ENCODE measurements at places on chromosomes 16 and 17.

DNA sequence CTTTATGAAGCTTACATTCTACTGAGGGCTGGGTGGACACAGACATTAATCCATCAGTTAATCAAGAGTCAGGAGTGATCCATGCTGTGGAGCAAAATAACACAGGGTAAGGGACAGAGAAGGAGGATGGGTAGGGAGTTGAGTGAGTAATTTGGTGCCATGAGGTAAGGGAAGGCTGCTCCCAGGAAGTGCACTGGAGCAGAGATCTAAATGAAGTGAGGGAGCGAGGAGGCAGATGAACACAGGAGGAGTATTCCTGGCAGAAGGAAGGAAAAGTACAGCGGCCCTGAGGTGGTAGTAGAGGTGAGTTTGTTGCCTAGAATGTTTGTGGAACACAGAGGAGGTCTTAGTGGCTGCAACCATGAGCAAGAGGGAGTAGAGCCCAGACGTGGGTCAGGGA, 34.8 kb downstream of the ASIC2 start:
- DNase-seq, result no peak

DNA sequence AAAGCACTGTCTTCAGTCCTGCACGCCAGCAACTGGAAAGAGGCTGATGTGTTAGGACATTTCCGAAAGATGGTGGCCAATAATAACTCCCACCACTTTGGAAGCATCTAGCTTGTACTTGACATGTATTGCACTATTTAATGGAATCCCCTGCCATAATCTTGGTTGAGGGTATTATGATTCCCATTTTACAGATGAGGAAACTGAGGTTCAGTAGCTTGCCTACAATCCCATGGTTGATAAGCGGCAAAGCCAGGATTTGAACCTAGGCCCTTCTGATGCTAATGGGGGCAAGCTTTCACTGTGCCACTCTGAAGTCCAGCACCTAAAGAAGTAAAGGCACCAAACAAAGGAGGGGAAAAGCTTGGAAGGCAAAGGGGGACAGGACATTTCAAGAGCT, 8.0 kb downstream of the CACNG5 start:
- no peak for DNase-seq

GRCh38 chr17:49557312-49558024, 18.2 kb upstream of the NXPH3 start:
- no peak for DNase-seq

- no peak for DNase-seq
These were observed 220.6 kb upstream of the ZFHX3 start for GRCh38 chr16:73268366-73268993.

DNA sequence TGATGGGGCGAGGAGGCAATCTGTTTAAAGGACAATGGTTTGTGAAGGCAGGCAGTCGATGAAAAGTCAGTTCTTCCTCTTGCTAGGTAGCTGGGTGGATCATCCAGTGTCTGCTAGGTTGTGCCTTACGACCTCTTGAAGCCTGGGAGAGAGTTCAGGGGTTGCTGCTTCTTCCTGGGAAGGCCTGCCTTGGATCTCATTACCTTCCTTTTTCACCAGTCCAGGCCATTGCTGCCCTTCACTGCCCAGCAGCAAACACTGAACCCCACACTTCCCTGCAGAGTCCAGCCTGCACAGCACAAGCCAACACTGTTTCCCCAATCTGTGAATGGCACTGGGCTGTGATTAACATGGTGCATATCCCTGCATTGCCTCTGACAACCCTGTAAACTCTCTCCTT, 24.7 kb downstream of the HS3ST2 start:
- DNase-seq, result no peak

DNA sequence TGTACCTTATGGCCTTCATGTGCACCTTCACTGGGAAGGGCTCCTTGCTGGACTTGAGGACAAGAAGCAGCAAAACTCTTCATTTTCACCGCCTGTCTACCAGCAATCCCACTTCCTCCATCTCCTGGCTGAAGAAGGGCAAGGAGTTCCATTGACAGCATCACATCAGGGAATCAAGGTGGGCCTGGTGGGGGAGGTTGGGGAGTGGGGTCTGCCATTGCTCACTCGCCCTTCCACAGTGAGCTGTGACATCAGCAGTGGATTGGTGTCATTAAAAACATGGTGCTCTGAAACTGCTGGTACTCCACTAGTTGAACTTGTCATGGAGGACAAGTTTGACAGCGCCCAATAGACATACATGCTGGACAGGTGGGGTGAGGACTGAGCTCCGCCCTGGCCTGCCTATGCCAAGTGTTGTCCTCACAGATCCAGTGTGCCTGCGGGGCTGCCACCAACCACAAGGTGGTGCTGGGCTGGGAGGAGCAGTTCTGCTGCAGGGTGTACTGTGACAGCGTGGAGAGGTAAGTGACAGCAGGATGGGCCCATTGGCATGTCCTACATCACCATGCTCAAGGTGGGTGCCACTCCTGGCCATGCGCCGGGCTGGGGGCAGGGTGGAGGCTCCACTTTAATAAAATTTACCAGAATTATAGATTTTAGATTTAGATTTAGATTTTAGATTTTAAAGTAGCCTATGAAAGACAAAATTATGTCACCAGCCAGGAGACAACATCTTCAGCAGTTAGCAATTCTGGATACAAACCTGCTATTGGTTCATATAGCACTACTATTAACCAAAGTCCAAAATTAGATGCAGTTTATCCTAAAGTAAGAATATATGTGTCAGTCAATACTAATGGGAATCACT, 1729.1 kb downstream of the TP53TG3F start:
- DNase-seq, result no peak

DNA sequence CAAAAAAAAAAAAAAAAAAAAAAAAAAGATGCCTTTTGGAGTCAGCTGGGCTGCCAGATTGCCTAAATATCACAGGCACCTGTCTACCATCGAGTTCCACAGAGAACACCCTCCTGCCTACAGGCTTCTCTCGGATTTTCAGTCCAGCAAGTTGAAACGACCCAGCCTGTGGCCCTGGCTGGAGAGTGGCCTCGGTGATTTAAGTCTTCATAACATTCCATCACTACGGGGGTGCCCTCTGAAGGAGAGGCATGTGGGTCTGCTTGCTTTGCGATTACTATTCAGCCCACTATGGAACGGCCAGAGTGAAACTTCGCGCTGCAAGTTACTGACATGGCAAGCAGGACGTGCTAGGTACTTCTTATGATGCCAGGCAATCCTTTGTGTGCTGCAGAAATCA, 42.8 kb downstream of the MARCHF10 start:
- no peak for DNase-seq

- DNase-seq, result no peak
These were observed 293.1 kb upstream of the N4BP1 start for GRCh38 chr16:48903039-48903438.

- DNase-seq, result no peak
These were observed 43.1 kb downstream of the TBX4 start for GRCh38 chr17:61495161-61495857.

DNA sequence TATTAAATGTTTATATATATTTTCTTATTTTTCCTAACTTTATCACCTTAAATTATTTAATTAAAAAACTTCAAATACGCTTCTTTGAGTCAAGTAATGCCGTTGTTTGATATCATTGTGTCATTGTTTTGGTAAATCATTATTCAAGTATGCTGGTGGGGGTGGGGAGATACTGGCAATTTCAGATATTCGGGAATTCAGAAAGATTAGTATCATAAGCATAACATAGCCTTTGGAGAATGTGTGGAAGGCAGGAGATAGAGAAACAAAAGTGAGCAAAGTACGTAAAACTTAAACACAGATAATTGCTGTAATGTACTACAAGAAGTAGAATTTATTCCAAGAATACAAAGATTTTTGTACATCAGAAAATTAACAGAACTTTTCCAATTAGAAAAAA, 49.8 kb downstream of the TANC2 start:
- DNase-seq, result no peak

DNA sequence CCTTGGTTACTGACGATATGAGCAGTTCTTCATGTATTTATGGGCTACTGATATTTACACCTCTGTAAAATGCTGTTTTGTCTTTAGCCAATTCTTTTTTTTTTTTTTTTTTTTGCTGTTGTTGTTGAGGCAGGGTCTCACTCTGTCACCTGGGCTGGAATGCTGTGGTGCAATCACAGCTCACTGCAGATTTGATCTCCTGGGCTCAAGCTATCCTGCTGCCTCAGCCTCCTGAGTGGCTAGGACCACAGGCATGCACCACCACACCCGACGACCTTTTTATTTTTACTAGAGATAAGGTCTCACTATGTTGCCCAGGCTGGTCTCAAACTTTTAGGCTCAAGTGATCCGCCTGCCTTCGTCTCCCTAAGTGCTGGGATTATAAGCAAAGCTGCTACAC, 225.0 kb upstream of the AXIN2 start:
- DNase-seq, result no peak

DNA sequence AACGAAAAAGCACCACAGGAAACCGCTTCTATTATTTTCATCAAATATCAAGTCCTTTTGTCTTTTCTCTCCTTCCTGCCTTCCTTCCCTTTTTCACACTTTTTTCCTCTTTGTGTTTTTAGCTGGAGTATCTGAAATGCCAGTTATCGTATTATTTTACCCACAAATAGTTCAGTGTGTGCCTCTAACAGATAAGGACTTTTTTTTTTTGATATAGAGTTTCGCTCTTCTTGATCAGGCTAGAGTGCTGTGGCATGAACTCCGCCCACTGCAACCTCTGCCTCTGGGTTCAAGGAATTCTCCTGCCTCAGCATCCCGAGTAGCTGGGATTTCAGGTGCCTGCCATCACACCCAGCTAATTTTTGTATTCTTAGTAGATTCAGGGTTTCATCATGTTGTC, 10.7 kb downstream of the DNAAF1 start:
- no peak for DNase-seq

GRCh38 chr17:2368359-2368758, 31.1 kb downstream of the SGSM2 start:
- DNase-seq, result no peak

DNA sequence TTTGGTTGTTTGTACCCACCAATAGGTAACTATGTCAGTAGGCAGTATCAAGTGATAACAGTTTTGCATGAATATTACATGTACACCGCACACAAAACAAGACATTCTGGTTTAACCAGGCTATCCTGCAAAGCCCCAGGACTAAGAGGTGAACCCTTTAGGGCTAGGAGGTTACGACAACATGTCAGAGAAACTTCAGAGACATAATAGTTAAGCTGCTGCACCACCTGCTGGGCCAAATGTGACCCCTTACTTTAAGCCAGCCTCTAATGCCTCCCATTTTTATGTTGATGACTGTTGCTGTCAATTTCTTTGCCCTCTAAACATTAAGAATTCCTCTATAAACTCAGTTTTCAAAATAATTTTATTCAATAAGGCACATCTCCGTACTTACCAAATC, 15.4 kb downstream of the SRP68 start:
- no peak for DNase-seq

DNA sequence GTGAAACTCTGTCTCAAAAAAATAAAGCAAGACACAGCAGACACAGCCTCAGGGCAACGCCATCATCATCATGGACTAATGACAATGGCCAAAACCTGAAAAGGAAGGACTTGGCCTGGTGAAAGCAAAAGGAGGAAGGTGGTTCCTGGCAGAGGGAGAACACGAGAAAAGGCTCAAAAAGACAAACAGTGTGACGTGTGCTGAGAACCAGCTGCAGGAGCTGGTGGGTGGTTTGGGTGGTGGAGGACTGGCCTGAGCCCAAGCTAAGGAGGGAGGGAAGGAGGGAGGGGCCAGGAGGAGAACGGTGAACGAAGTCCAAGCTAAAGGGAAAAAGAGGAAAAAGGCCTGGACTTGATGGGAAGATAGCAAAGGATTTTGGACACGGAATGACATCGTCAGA, 85.1 kb downstream of the SLC39A11 start:
- DNase-seq, result no peak

DNA sequence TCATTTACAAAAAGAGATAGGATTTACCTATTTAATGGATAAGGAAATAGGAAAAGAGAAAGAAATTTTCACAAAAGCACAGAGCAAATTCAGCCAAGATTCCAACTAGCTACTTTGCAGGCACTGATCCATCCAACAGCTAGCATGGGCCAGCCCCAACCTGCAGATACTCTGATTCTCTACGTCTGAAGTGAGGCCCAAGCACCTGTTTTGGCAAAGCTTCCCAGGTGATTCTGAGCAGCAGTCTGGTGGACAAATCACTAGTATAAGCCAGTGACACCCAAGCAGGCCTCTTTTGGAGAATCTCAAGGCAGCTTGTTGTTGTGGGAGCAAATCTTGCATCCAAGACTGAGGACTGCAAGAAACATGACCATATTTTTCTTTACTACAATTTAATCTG, 20.9 kb upstream of the CALB2 start:
- DNase-seq, result no peak

DNA sequence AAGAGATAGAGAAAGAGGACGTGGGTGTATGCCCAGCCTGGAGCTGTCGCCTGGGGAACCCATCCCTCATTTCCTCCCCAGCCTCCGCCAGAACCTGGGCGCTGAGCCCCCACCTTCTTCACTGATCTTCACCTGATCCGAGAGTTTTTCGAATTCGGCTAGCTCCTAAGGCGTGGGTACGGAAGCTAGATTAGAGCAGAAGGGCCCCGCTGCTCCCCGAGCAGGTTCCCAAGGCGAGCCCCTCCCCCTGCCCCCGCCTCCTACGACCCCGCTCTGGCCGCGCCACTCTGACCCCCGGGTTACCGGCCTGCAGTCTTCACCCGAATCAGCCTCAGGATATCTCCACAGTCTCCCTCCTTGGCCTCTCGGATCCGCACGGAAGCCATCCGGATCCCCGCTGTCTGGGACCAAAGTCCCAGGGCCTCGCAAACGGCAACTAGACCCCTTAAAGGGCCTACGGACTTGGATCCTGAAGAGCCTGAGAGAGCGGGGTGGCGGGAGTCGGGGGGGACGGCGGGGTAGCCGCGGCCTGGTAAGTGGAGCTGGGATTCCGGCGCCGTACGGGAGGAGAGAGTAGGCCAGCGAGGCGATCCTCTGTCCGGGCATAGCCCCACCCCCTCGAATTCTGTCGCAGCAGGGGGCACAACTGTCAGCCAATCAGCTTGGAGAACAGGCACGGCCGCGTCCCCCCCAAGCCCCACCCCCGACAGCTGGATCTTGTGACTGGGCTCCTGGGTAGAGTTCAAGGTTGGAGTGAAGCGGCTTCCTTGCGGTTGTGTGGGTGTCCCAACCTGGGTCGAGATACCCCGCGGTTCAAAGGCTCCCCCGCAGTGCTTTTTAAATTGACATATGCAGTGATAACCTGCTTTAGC, at the start of gene SAT2:
TSS of gene SAT2 (minus strand) at position 572 of the 872 bp plus-strand sequence. CDS start at position 386, 186 bp downstream.
- DNase-seq, result peak; percentile 81

GRCh38 chr16:2278272-2278608, 10.3 kb upstream of the RNPS1 start:
- DNase-seq, result no peak

- no peak for DNase-seq
These were observed 6.3 kb downstream of the ESRP2 start for GRCh38 chr16:68229431-68230175.

All from activated T-cell treated with anti-CD3 and anti-CD28 coated beads for 48 hours (primary cell).